ENCODE measurements at places on chromosomes 4 and X.

- DNase-seq, result no peak
Measured at GRCh38 chr4:128275346-128275745, 12.3 kb downstream of the PGRMC2 start.

- no peak for DNase-seq
Measured at GRCh38 chr4:81988178-81988577, 385.6 kb downstream of the HNRNPD start.

DNA sequence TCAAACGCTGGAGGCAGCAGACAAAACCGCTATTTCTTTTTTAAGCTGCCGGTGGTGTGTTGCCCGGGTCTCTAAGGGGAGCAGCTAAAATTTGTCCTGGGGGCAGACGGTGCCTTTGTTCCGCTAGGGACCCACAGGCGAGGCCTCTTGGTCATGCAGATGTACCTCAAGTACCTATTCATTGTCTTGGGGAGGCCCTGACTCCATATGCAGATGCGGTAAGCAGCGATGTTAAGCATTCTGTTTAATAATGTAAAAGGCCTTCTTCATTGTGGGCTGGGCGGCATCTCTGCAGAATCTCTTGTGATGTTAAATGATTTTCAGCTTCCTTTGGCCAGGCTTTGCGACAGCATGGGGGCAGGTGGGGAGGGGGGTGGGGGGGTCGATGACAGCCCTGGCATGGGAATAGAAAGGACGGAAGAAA lies 98.9 kb upstream of the PJA1 start:
- DNase-seq, result no peak

DNA sequence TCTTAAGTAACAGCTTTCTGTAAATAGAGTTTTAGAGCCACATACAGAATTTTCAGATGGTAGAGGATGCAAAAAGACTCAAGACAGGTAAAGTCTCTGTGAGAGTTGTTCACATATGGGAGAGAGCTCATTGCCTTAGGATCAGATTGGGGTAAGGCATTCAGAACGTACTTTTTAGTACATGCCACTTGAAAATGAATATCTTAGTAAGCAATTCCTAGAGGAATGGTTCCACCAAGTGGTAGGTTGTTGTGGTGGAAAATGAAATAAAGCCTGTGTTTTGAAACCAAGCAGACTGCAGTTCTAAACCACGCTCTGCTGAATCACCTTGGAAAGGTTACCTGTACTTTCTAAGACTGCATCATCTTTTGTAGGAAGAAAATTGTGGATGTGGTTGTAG lies 547.0 kb upstream of the LCORL start:
- DNase-seq, result no peak

- DNase-seq, result no peak
Measured at GRCh38 chr4:94833394-94833793, 75.6 kb downstream of the BMPR1B start.

- DNase-seq, result no peak
Measured at GRCh38 chr4:104494822-104495559, at the start of gene CXXC4. CXXC4 (minus strand) TSS chr4:104494894; CDS start chr4:104491802, 3,092 bp downstream.

GRCh38 chrX:73834219-73834618 lies 271.2 kb downstream of the CHIC1 start:
- DNase-seq, result no peak

DNA sequence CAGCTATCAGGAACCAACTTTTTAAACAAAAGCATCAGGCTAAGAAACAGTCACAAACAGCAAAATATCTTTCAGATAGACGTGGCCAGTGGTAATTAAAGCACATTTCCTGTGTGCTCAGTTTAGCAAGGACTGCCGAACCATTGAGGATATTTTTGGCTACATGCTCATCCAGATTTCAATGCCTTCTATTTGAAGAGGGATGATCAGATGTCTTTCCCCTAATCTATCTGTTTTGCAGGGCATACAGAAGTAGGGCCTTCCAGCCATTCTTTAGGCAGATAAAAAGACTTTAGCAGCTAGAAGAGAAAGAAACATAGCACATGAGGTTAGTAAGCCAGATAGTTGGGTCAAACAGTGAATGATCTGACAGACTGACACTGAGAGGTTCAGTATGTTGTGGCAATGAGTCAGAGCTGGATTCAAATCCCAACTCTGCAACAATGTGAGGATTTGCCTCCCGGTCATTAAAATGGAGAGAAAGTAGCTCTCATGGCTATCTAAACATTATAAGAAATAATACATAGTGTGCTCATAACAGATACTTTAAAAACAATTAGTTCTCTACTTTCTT lies 100.0 kb upstream of the PRKG2 start:
- DNase-seq, result no peak

- DNase-seq, result no peak
Measured at GRCh38 chr4:94436512-94436911, 15.2 kb upstream of the PDLIM5 start.

DNA sequence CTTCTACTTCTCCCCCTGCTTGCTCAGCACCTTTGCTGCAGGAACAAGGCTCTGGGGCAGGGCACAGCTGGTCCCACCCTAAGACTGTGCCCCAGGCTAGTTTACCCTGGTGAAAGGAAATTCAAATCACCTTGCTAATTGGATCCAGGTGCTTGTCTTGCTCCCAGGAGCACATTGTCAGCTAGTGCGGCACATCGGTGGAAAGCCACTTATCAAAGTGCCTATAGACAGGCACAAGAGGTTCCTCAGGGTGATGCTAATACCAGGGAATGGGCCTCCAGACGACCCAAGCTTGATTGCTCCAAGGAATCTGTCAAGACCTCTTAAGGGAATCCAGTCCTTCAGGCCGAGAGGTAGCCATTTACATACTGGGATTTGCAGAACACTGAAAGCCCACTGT lies 64.5 kb upstream of the PRPS1 start:
- DNase-seq, result no peak

DNA sequence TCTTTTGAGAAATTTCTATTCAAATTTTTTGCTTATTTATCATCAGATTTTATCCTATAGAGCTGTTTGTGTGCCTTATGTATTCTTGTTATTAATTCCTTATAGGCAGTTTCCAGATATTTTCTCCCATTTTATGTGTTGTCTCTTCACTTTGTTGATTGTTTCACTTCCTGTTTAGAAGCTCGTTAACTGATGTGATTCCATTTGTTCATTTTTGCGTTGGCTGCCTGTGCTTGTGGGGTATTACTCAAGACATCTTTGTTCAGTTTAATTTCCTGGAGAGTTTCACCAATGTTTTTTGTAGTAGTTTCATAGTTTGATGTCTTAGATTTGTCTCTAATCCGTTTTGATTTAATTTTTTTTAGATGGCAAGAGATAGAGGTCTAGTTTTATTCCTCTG lies 14.6 kb downstream of the ZNF718 start:
- no peak for DNase-seq

DNA sequence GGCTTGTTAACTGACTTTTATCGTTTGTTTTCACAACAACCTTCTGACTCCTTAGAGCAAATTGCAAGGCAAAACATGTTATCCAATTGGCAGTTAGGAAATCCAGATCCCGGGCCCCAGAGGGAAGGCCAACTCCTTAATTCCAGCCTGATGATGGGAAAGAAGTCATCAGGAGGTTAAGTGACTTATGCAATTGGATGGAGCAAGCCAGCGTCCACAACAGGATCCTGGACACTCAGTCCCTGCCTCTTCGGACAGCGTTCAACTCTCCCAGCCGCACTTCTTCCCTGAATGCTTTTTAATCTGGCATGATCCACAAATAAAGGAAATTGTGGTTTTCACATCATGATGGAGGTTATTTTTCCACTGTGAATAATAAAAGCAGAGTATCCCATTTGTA lies 310.1 kb downstream of the RAB28 start:
- no peak for DNase-seq

- DNase-seq, result no peak
Measured at GRCh38 chr4:119105605-119106004, 30.0 kb upstream of the MYOZ2 start.

DNA sequence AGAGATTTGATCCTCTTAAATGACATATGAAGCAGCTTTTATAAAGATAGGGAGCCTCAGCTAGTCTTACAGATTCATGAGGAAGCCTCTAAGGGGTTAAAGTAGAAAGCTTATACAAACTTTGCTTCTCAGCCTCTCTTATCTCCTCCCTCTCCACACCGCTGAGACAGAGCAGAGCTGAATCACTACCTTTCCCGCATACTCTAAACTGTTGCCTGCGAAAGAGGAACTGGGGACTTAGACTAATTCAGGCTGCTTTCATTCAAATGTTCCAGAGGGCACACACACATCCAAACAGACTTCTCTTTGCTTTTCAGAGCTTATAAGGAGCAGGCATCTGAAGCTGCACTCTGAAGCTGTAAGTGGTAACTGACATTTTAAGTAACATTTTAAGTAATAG lies at the start of gene SERTM2:
SERTM2 (plus strand) TSS at position 169 of the 400 bp plus-strand sequence. CDS start 7,213 bp downstream, outside the sequence.
- no peak for DNase-seq

DNA sequence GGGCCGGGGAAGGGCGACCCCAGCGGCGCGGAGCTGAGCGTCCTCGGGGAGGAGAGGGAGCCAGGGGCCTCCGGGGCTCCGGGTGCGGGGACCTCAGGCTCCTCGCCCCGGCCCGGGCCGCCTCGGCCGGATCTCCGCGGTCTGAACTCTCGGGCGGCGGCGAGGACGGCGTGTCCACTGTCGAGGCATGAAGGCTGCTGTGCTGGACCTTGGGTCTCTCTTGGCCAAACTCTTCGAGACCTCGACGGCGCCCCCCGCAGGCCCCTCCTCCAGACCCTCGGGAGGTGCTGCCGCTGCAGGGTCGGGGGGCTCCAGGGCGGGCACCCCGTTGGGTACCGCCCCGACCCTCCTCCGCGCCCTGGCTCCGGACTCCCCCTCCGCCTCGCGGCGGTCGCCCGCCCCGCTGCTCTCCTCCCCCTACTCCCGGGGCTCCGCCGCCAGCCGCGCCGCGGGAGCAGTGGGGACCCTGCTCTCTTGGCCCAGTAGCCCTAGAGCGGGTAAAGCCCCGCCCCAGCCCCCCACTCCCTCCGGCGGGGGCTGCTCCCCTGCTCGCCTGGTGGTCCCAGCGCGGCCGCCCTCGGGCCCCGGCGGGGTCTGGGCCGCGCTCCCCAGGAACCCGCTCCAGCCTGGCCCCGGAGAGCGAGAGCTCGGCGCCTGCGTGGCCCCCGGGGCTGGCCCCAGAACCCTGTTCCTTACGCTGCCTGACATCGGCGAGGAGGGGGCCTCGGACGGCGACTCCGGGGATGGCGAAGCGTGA lies 564 bp downstream of the FAM149A start:
- no peak for DNase-seq

- DNase-seq, result no peak
Measured at GRCh38 chr4:169959254-169959653, 66.9 kb downstream of the MFAP3L start.

DNA sequence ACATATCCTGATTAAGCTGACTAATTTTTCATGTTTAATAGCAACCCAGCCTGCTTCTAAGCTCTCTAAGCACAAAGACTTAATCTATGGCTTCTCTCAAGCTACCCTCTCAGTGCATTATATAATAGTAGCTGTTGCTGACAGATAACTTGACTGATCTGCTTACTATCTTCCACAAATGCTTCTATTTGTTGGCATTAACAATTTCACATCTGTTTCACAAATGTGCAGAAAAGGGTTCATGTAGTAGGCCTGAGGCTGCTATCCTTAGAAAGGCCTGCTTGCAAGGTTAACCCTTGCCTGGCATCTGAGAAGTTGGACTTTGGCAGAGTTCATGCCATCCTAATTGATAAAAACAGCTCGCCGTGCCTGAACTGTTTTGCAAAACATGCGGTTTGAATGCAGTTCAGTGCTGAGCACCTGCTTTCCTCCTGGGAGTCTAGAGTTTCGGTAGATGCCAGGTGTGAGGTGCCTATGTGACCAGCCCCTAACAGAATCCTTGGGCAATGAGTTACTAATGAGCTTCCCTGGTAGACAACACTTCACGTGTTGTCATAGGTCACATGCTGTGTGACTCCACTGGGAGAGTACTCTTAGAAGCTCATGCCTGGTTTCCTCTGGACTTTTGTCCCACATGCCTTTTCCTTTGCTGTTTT lies 68.4 kb downstream of the NSG1 start:
- DNase-seq, result no peak

DNA sequence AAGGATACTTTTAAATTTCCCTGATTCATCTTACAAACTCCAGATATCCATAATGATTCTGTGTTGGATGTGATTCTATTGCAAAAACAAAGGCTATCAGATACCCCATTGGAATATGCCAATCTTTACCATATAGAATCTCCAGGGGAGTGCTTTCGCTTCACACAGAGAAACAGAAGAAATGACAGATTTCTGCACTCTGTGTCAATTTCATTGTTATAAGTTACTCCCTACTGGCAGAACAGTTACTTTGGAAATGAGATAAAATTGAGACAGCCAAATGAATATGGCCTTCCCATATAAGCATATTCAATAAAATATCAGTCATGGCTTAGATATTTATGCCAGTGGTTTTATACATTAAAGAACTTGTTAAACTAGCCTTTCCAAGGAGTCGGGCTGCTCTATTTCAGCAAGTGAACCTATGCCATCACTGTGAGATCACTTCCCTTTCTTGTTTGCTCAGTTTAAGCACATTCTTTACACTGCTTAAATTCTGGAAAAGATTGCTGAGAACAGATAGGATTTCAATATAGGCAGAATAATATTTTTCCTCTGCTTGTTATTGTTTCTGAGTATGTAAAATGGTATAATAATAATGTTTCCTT lies 127.5 kb upstream of the ANXA10 start:
- no peak for DNase-seq

GRCh38 chr4:101807351-101807750 lies 16.8 kb downstream of the BANK1 start:
- no peak for DNase-seq

GRCh38 chr4:156972379-156973015 lies 898 bp upstream of the PDGFC start:
- no peak for DNase-seq

GRCh38 chr4:1767061-1767769 lies 25.9 kb upstream of the FGFR3 start:
- no peak for DNase-seq

DNA sequence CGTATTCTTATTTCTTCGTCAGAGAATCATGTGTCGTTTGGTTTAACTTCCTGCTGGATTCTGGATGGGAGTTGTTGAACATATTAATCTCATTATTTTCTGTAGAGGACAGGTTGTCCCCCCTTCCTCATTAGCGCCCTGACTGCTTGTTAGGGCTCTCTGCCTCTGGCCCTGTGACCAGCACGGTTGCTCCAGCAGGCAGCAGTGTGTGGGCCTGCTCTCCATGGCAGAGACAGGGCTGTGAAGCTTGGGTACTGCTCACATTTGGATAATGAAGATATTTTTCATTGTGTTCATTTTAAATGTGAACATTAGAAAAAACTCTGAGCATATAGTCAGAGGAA lies 102.7 kb downstream of the KLHL8 start:
- no peak for DNase-seq

- DNase-seq, result no peak
Measured at GRCh38 chr4:64870558-64870957, 461.3 kb upstream of the TECRL start.

DNA sequence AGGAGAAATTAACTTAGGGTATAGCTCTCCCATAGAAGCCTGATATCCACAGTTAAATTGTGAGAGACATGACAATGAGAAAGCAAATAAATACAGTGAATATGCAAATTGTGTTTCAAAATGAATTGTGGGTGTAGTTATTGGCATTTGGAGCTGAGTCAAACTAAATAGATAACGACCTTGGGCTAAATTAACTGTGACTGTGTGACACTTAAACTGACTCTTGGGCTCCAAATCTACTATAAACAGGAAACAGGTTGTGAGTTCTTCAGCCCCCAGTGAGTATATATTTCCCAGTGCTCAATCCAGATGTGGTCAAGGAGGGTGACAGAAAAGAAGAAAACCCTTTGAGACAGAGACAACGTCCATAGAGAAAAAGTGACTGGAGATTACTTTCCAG lies 11.3 kb upstream of the MAGEA10 start:
- no peak for DNase-seq

All from activated T-helper 1 cell treated with anti-CD3 and anti-CD28 coated beads, Interleukin-2, amount 50 U/mL, for 16 hours (primary cell).